ENCODE measurements at places on chromosomes 2 and 18. TPM values are rescaled to one million over a fixed set of nuclear protein-coding genes. Genes with fewer than 3 reads are reported as not detected.

GRCh38 chr18:42921226-42921737 is 194.2 kb downstream of the RIT2 start:
- no peak for DNase-seq

DNA sequence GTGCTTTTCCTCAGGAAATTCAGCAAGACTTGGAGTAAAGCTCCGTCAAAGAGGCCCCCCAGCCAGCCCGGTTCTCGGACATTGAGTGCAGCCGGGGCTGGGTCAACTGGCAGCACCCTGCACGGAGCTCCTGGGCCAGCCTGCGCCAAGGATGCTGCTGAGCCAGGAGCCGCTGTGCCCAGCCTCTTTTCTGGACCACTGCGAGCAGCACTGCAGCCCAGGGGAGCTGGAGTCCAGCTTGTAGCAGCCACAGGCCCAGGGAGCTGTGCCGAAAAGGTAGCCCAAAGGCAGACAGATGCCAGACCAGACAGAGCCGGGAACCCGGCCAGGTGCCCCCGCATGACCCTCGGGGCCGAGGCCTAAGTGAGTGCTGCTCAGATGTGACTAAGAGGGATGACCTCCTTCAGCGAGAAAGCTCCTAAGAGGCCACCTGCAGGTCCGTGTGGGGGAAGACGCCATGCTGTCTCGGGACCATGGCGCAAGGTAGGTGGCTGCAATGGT is 7.3 kb downstream of the CLHC1 start:
- DNase-seq, result no peak

Gene CNDP1
- total RNA-seq, result 0.23 TPM

DNA sequence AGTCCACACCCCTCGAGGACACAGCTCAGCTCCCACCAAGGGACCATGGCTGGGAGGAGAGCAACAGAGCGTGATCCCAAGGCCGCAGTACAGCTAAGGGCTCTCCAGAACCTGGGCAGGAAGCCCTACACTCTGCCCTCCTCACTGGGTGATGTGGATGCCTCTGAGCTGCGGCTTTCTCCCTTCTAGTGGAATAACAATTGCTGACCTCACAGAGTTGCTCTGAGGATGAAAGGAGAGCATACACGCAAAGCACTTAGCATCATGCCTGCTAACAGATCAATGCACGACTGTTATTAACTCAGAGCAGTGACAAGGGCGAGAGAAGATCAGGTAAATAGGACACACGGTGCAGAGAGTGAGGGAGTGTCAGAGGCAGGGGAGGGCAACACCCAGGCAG is 74.2 kb downstream of the ZFP36L2 start:
- DNase-seq, result no peak

Gene OTX1
- not detected for total RNA-seq

GRCh38 chr2:157936406-157936805 is 60.3 kb upstream of the ACVR1 start:
- DNase-seq, result no peak

GRCh38 chr2:57698935-57699449 is 347.6 kb upstream of the VRK2 start:
- DNase-seq, result no peak

DNA sequence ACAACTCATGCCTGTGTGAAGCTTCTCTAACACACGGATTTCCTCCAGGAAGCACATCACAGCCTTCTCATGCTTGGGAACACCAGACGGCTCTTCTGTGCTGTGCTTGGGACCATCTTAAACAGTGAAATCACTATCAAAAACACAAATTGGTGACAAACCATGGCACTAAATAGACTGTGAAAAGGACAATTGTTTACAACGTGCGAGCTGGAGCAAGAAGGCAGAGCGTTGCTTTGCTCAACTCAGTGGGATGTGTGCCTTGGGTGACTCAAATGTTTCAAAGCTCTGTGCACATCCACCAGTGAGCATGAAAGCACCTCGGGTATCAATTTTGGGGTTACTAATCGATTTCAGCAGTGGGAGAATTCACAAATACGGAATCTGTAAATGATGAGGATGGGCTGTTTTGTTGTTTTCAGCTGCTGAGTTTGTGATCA is 182.4 kb upstream of the ARL4C start:
- no peak for DNase-seq

Gene OTOS
- total RNA-seq, result not detected

- DNase-seq, result no peak
These were observed 23.9 kb downstream of the GAREM1 start for GRCh38 chr18:32446780-32447179.

Gene RFX8
- total RNA-seq, result not detected

GRCh38 chr2:16013359-16013911 is 73.1 kb downstream of the MYCN start:
- DNase-seq, result no peak

Gene SIX2
- not detected for total RNA-seq

GRCh38 chr18:71951001-71951400 is 593.1 kb downstream of the CBLN2 start:
- no peak for DNase-seq

GRCh38 chr2:156562124-156562523 is 125.9 kb downstream of the GPD2 start:
- DNase-seq, result no peak

DNA sequence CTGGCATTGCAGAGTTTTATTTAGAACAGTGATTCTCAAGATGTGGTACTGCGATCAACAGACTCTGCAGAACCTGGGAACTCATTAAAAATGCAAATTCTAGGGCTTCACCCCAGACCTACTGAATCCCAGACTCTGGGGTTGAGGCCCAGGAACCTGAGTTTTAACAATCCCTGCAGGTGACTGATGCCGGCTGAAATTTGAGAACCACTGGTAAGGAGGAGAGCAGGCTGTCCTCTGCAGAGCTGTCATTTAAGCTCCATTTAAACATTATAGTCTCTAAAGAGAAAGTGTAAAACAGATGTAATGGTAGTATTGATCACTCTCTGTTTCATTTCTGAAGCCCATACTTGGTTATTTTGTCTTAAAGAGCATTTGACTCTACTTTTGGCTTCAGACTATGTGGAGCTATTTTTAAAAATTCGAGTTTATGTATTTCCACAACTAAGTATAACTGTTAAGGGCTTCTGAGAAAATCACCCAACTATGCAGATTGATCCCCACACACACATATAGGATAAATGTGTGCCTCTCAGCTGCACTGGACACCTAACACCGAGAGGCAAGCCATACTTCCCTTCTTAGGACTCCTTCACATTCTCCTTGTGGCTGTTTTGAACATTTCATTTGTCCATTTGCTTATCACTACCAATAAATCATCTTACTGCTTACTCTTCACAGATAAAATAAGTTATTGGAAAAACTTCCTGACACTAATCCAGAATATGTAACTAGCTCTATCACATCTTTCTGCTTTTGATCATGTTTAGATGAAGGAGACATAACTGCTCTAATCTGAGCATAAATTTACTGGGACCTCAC is 487.5 kb downstream of the DLGAP1 start:
- no peak for DNase-seq

Gene DCTN1
- 78.5 TPM for total RNA-seq

DNA sequence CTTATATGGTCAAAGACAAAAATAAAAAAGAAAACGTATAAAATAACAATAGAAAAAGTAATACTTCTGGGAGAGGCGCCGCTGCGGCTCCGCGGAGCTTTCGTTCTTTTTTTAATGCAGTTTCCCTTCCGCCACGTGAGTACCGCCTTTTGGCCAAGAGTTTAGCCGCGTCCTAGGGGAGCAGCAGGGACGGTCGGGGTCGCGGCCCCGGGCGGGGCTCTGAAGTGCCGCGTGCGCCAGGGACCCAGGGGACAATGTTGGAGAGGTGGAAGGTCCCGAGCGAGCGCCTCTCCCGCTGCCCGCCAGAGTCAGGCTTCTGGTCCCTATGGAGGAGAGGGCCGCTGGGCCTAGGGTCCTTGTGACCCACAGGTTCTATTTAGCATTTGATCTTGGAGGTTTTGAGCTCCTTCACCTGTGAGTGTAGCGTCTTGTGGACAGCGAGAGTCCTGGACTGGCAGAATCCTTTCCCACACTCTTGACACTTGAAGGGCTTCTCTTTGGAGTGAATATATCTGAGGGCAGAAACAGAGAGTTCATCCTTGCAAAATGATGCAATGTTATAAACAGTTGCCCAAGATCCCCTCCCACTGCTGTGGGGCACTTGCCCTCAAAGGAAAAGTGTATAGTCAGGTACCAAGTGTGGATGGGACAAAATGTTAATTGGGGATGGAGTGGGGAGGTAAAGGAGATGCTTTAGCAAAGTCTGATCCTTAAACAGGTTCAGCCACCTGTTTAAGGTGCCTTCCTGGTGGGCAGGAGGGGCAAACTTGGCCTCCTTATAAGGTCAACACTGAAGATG is 6.3 kb downstream of the OSR1 start:
- no peak for DNase-seq

DNA sequence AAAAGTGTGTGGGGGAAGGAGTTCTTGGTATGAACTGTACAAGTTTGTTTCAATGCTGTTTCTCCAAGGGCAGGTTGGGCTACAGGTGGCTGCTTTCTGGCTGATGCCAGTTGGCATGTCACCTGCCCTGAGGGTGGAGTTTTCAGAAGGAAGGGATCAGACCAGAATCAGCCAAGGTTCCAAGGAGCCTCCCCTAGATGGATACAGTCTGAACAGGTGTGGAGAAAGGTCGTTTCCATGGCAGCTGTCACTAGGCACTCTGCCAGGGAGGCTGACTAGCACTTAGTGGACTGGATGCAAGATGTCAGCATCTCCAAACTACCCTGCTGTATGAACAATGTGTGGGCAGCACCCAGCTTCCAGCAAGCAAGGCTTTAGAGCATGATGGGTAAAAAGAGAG is 444.4 kb upstream of the HNRNPA3 start:
- no peak for DNase-seq

DNA sequence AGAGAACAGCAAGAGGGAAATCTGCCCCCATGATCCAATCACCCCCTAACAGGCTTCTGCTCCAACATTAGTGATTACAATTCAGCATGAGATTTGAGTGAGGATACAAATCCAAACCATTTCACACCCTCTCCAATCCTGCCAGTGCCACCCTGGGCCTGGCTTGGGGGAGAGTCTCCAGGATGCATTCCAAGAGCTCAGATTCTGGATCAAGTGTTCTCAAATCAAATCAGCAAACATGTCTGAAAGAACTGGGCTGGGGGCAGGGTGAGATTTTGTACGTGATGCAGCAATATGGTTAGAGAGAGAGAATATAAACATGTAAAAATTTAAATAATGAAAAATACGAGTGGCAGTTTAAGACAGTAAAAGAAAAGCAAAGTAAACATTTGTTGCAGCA is 2100.9 kb upstream of the CELF4 start:
- no peak for DNase-seq

Gene SLC66A2
- total RNA-seq, result 56.9 TPM

Gene SKA1
- 0.27 TPM for total RNA-seq

GRCh38 chr18:28582724-28583123 is 405.8 kb upstream of the CDH2 start:
- DNase-seq, result no peak

Gene RHBDD1
- total RNA-seq, result 42.0 TPM

DNA sequence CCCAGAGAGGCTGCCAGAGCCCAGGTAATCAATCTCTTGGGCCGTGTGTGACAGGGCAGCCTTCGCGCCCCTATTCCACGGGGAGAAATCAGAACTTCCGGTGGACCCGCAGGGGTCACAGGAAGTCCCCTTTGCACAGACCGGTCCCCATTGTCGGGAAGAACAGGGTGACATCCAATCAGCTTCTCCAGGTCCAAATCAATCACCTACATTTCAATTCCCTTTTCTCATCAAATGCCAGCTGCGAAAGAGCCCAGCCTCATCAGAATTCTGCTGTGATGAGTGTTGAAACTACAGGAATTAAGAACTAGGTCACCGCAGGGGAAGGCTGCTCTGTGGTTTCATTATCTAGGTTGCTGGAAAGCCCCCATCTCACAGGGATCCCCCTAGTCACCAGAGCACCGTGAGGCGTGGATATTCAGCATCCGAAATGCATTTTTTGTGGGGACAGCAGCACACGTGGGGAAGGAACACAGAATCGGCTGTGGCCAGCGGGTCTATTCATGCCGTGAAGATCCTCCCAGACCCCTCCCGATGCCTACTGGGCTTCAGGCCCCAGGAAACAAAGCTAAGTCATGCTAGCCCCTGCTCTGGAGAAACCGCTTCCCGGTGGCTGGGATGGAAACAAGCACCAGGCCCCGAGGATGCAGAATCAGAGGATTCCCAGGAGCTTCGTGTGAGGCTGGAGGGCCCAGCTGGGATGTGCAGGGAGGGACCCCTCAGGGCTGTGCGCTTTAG is 193.7 kb upstream of the ID2 start:
- DNase-seq, result peak; percentile 56

DNA sequence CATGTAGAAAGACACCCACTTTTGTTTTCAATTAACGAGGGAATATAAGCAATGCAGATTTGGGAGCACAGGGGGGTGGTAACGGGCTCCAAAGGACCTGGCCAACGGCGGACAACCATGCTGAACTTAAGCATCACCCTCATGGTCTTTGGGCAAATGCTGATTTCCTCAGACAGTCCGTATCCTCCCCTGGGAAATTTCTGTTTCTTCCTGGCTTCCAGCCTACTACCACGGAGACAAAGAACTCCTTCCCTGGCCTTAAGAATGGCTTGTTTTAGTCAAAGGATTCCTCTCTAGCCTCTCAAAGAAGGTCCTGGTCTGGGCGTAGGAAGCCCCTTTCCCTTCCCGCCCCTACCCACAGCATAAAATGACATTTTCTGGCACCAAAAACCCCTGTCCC is 34.3 kb downstream of the EN1 start:
- DNase-seq, result no peak

- no peak for DNase-seq
These were observed 11.9 kb upstream of the TMEM182 start for GRCh38 chr2:102749938-102750337.

Gene LINC00305
- not detected for total RNA-seq

- no peak for DNase-seq
These were observed 3.5 kb downstream of the ADCYAP1 start for GRCh38 chr18:907885-908757.

Gene CPO
- not detected for total RNA-seq

Gene DSG4
- not detected for total RNA-seq

- no peak for DNase-seq
These were observed 888 bp upstream of the TWSG1 start for GRCh38 chr18:9333441-9334328.

- no peak for DNase-seq
These were observed 2112.6 kb upstream of the PIK3C3 start for GRCh38 chr18:39842366-39842914.

GRCh38 chr2:69450735-69451416 is 13.6 kb upstream of the NFU1 start:
- DNase-seq, result no peak

- no peak for DNase-seq
These were observed 153.6 kb downstream of the NRP2 start for GRCh38 chr2:205835923-205836322.

DNA sequence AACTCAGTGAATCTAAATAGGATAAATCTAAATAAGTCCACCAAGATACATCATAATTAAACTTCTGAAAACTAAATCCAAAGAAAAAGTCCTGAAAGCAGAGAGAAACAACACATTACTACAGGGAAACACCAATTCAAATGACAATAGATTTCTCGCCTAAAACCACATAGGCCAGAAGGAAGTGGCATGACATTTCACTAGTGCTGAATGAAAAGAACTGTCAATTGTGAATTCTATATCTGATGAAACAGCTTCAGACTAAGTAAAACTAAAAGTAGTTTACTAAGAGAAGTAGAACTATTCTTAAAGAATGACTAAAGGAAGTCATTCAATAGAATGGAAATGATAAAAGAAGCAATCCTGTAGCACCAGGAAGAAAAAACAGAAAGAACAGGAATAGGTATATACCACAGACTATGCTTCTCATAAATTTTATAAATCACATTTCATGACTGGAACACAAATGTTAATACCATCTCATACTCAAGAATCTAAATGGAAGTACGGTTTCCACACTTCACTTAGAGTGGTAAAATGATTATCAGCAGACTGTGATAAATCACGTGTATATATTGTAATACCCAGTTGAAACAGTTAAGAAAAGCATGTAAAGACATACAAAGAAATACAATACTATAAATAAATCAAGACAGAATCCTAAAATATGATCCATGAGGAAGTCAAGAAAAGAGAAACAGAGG is 46.4 kb downstream of the ASXL2 start:
- no peak for DNase-seq

Data from T-helper 17 cell (primary cell).